ENCODE measurements at places on chromosomes 12 and 14.
A peak's percentile ranks its signal among the peaks of the same experiment; 100 is the strongest.

DNA sequence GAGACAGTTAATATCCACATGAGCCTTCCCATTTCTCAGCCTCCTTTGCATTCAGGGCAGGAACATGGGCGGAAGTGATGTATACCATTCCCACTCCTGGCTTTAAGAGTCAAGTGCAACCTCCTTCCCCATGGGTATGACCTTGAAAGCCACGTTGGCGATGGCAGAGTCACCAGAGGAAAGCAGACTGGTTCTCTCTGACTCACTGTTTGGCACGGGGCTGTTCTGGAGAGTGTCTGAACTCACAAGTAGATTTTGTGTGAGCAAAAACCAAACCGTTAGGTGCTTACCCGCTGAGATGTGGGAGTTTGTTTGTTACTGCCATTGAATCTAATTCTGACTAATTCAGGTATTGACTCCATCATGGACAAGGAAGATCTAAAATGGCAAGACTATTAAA is 36.7 kb upstream of the PZP start:
- no peak for DNase-seq

DNA sequence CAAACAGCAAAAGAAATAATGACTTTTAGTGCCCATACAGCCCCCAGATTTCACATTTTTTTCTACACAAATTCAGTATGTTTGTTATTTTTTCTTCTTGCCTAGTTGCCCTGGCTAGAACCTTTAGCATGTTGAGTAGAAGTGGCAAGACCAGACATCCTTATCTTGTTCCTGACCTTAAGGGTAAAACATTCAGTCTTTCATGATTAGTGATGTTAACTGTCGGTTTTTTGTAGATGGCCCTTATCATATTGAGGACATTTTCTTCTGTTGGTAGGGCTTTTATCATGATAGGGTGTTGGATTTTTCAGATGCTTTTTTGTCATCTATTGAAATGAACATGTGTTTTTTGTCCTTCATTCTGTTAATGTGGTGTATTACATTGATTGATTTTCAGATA is 17.1 kb downstream of the IRAK3 start:
- DNase-seq = no peak

GRCh38 chr12:46546634-46547273 is 174.2 kb upstream of the SLC38A2 start:
- peak; percentile 25 for DNase-seq

DNA sequence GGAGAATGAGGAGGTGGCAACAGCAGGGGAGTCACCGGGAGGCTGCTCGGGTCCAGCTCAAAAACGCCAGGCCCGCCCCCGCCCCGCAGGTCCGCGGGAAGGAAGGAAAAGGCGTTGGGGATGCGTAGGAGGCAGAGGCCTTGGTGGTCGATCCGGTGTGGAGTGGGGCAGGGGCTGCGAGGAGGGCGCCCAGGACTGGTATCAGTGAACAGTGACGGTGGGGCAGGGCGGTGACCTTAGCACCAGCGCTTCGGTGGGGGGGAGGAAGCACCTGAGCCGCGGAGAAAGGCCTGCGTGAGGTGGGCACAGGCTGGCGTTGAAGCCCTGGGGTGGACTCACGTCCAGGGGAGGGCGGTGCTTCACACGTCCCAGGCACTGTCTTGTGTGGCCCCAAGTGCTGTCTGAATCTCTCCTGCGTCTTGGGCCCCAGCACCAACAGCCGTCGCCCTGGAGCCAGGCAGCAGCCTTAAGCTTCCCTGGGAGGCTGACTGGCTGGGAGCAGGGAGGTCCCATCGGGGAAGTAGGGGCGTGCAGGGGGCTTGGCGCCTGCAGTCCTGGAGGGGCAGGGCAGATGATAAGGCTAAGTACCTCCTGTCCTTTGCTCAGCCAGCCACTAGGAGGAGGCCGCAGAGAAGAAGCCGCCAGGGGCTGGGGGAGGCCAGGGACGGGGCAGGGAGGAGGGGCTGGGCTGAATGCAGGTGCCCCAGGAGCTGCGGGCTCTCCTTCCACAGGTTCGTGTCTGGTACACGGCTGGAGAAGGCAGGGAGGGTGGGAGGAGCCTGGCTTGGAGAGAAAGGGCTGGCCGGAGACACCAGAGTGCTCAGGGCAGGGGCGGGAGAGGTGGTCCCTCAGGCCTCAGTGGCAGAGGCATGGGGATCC is 26.5 kb downstream of the ZBTB42 start:
- no peak for DNase-seq

GRCh38 chr12:110699591-110700445 is 10.9 kb upstream of the HVCN1 start:
- no peak for DNase-seq

DNA sequence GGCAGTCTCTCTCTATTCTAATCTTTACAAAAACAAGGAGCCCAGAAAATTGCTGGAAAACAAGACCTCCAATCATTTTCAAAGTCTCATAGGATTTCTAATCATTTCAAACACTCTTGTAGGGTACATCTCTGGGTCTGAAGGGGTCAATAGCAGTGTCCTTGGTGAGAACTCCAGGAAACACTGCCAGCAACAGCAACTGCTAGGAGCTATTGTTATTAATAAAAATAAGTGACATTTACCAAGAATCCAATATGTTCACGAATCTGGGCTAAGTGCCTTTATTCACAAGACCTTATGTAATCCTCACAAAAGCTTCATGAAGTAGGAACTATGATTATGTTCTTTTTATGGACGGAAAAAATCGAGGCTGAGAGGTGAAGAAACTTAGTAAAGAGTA is 72.8 kb downstream of the TTC7B start:
- no peak for DNase-seq

GRCh38 chr14:79337761-79338160 is 873.5 kb downstream of the DIO2 start:
- DNase-seq = no peak

GRCh38 chr12:6735448-6736191 is 11.8 kb downstream of the COPS7A start:
- DNase-seq = peak; percentile 47

DNA sequence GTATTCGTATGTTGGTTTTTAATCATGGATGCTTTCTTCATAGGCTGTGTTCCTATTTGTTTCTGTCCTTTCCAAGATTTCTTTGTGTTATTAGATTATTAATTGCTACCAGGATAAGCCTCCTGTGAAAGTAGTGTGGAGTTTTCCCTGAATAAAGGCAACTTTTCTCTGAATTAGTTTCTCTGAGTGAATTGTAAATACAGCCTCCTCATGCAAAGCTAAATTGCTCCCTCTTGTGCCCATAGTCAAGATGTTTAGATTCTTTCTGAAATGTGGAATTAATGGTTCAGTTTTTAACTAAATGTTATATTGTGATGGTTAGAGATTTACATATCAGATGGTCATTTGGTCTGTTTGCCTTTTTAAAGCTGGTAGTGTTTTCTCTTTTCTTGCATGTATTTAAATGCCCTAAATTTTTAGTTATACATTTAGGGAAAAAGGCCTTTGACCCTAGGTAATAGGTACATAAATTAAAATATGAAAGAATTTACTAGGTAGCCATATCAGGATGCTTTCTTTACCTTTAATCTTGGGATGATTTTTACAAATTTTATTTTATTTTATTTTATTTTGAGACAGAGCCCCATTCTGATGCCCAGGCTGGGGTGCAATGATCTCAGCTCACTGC is 8.9 kb downstream of the APAF1 start:
- peak; percentile 50 for DNase-seq

DNA sequence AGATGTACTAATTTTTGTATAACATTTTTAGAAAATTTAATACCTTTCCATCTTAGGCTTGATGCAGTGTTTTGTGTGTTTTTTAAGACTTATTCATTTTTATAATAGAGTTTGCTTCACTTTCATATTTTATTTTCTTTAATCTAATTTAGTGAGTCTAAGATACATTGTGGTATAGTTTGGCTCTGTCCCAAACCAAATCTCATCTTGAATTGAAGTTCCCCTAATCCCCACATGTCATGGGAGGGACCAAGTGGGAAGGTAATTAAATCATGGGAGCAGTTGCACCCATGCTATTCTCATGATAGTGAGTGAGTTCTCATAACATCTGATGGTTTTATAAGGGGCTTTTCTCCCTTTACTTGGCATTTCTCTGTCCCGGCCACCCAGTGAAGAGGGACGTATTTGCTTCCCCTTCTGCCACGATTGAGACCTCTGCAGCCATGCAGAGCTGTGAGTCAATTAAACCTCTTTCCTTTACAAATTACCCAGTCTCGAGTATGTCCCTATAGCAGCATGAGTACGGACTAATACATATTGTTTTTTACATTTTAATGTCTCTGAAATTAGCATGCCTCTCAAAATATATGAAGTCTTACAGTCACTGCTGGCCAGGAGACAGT is 34.9 kb downstream of the GABARAPL1 start:
- peak; percentile 11 for DNase-seq

- no peak for DNase-seq
Measured at GRCh38 chr12:106819991-106820390, 45.5 kb downstream of the RIC8B start.
